Stimulated activated CD8-positive, alpha-beta memory T cell treated with anti-CD3 and anti-CD28 coated beads, Interleukin-15, amount 100 ng/mL, for 4 hours (primary cell): ENCODE measurements at places on chromosomes 2 and 18.

- DNase-seq, result no peak
These were observed 69.8 kb upstream of the FHL2 start for GRCh38 chr2:105468582-105469042.

- DNase-seq, result no peak
These were observed 77.0 kb upstream of the GALNT3 start for GRCh38 chr2:165871025-165871424.

GRCh38 chr18:46373791-46374190, 269.6 kb downstream of the HAUS1 start:
- DNase-seq, result no peak

DNA sequence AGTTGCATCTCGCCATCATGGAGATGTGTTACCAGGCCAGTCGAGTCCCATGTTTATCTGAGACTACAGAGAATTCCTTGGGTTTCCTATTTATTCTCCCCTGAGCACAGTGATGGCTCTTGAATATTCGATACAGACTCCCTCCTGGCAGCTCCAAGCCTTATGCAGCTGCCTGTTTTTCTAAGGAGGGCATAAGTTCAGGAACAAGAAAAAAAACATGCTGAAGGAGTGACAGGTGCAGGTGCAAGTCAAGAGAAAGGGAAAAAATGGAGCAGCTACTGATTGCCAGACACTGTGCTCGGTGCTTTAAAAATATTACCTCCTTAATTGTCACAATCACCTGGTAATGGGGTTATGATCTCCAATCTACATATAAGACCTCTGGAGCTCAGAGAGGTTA, 177.2 kb upstream of the DPP10 start:
- DNase-seq, result no peak

GRCh38 chr18:31255953-31256352, 62.0 kb upstream of the DSG1 start:
- DNase-seq, result no peak

DNA sequence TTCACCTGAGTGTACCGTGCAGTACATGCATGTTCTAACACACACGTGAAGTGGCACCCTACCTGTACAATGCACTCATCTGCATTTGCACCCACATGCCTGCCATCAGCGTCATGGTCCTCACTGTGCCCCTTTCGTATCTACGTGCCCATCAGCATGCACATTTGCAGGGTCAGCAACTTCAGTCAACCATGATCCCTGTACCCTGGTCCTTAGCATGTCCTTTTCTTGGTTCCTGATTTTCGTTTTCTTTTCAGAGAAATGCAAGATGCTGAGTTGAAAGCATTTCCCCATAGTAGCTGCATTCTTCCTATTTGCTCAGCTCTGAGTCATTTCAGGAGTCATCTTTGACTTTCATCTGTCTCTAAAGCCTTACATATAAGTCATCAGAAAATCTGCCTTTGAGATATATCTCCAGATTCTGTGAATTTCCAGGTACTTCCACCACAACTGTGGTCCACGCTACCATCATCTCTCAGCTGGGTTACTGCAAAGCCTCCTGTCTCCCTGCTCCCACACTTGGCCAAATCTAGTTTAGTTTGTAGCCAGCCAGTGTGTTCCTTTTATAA, 14.7 kb upstream of the PUM2 start:
- DNase-seq, result no peak

GRCh38 chr2:169073211-169073962, 4.0 kb downstream of the DHRS9 start:
- DNase-seq, result no peak

DNA sequence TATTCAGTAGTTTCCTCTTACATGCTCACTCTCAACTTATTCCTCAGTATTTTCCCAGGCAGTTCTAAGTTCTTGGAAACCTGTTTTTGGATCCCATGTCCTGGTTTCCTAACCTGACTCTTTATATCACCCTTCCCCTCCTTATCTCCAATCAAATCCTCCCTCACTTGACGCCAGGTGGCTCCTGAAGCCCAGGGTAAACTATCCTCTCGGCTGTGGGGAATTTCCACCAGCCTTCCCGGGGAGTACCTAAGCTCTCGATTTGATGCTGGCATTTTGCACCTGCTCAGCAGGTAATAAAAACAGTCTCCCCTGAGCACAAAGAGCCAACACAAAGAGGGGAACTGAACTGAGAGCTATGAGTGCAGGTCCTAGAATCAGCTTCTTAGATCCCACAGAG, 538.0 kb downstream of the SLC4A3 start:
- no peak for DNase-seq

DNA sequence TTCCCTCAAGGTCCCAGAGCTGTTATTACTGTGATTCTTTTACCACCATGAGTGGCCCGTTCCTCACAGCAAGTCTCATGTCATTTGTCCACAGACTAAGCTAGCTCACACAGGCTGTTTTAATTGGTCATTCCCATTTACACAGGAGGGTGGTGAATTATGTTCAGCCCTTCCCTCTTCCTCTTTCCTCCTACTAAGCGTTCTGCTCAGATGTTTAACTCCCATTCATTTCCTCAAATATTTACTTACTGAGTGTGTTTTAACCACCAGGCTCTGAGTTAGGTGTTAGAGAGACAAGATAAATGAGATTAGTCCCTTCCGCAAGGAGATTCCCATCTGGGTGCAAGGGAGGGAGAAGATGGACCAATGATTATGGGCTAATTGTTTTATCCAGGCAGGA, 403.6 kb upstream of the ACVR2A start:
- DNase-seq, result no peak

- DNase-seq, result no peak
These were observed 67.6 kb downstream of the LAMA1 start for GRCh38 chr18:7049951-7050350.

- no peak for DNase-seq
These were observed 198.8 kb upstream of the RGPD4 start for GRCh38 chr2:107627926-107628325.
